Endothelial cell of umbilical vein (primary cell): ENCODE measurements at places on chromosomes 16 and 17. TPM values are rescaled to one million over a fixed set of nuclear protein-coding genes. Genes with fewer than 3 reads are reported as not detected.

GRCh38 chr17:50396261-50397110, 837 bp downstream of the LRRC59 start:
- DNase-seq: peak; percentile 54

DNA sequence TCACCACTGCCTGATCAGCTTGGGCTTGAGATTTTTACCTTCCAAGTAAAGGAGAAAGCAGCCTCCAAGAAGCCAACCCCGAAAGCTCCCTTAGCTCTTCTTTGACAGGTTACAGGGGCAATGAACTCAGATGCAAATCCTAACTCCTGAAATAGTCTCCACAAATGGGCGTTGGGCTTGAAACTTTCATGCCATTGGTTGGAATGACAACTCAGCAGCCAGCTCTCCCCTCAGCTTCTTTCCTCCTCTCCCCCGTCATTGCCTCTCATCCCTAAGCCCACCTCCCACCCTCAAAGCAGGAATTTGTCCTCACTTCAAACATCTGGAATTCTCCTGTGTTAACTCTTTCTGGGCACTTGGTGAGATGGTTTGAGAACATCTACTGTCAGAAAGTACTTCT, at the start of gene TAT:
TSS of gene TAT (minus strand) at position 122 of the 400 bp plus-strand sequence. CDS start 677 bp downstream, outside the sequence.
- DNase-seq: no peak

TMEM238L gene
- total RNA-seq: not detected in 2 replicates

DNA sequence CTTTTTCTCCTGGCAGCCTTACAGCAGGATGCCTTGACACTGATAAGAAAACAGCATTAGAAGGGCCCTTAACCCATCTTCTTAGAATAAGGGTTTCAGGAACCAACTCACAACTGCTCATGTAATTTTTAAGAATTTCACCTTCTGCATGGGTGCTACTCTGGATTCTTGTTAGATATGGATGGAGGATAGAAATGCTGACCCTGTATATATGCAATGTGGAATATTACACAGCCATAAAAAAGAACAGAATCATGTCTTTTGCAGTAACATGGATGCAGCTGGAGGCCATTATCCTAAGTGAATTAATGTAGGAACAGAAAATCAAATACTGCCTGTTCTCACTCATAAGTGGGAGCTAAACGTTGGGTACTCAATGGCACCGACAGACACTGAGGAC, 423.5 kb downstream of the CA10 start:
- DNase-seq: no peak

DNA sequence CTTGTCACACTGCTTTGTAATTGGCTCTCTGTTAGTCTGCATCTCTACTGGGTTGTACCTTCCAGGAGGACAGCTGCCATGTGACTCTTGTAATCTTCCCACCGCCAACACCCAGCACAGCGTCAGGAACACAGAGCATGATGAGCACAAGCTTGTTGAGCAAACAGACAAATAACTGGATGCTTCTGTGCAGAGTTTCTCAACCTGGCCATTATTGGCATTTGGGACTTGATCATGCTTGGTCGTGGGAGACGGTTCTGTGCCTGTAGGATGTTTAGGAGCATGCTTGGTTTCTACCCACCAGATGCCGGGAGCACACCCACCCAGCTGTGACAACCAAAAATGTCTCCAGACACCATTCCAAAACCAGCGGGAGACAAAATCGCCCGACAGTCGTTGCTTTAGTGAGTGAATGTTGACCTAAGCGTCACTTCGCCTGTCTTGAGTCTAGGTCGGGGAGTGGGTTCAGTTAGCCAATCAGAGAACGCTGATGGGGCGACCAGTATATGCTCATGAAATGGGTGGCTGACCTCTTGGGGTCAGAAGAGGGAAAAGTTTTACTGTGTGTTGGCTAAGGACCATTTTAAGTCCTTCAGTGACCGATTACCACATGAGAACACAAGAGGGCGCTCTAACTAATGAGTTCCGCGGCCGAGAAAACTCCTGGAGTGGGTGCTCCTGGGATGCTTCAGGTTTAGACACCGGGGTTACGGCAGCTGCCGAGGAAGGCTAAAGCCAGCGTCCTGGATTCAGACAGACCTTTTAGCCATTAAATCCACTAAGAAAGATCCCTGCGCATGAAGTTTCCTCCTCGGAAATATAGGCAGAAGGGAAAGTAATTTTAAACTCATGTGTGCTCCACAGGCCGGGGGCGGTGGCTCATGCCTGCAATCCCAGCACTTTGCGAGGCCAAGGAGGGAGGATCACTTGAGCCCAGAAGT, 57.8 kb upstream of the TEX2 start:
- DNase-seq: peak; percentile 85

CHMP1A gene
- total RNA-seq: 83.9 and 86.3 TPM in 2 replicates

DNA sequence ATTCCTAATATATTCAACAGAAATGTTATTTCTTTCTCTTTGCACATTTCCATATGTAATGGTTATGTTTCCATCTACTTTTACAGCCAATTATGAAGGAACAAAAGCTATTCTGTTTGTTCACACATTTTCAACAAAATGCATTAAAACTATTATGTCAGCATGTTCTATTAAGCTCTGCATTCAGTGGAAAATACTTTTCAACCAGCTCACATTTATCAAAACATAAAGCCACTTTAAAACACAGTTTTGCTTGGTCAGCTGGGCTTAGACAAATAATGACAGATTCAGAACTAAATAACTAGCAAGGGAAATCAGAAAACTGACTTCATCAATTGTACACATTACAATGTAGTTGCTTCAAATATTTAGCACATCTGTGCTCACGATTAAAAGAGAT, 6.9 kb downstream of the SALL1 start:
- no peak for DNase-seq

DNA sequence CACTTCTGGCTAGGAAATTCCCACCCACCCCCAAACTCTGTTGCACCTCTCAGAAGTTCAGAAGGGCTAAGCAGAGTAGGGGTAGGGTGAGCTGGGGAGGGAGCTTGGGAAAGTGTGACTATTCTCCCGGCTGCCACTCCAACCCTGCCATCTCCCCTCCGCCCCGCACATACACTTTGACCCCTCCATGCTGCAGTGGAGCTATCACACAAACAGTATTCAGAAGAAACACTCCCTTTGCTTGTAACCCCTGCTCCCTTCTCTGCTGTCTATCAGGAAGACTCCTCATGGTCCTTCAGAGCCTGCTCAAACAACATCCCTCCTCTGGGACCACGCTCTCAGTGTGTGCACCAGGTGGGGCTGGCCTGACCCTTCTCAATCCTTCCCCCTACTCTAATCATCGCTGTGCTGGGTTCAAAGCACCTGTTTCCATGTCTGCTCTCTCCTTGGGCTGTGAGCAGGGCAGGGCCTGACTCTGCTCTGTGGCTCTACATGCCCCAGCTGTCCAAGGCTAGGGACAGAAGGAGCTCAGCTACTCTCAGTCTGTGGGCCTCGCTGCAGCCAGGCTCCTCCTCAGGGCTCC, 8.6 kb downstream of the SLC13A5 start:
- DNase-seq: no peak

DNA sequence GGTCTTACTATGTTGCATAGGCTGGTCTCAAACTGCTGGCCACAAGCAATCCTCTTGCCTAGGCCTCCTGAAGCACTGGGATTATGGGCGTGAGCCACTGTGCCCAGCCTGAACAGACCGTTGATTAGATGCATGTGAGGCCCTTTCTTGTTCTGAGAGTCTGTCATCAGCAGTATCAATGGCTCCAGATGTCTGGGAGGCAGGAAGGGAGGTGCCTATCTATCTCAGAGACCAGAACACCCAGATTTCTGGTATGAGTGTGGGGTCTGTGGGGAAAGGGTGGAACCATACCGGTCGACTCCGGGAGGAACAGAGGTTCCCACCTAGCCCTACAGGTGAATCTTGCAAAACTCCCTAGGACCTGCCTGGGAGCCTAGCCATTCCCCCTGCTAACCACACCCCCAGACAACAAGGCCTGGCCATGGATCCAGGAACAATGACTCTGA, 71.7 kb downstream of the PRKCB start:
- DNase-seq: no peak

DNA sequence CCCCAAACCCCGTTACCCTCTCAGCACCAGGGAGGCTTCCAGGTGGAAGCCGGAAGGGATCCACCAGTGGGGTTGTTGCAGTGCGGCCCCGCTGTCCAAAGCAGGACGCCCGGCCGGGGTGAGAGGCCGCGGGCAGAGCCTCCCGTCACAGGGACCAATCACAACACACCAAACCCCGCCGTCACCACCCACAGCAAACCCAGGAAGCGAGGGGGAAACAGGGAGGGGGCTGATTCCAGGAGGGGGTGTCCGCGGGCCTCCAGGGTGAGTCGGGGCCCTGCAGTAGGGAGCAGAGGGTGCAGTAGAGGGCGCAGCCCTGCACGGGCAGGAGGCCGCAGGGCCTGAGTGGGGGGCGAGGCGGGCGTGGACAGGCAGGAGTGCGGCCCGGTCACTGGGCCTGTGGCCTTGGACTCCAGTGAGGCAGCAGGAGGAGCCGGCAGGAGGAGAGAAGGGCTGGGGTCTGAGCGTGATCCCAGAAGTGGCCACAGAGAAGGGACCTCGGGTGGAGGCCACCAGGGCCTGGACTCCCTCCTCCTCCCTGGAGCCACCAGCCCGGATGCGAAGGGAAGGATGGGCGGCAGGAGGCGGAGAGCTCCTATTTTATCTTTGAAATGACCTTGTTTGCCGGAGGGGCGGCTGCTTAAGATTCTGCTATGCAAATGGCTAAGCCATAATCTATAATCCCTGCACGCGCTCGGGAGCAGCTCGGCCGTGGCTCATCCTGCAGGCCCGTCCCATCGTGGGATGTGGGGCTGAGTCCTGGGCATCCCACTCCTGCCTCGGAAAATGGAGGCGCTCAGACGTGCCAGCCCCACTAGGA, 41.5 kb downstream of the ZFPM1 start:
- no peak for DNase-seq

GRCh38 chr17:1724869-1725641, 551 bp downstream of the WDR81 start:
- DNase-seq: no peak

CBLN1 gene
- total RNA-seq: not detected in 2 replicates

DNA sequence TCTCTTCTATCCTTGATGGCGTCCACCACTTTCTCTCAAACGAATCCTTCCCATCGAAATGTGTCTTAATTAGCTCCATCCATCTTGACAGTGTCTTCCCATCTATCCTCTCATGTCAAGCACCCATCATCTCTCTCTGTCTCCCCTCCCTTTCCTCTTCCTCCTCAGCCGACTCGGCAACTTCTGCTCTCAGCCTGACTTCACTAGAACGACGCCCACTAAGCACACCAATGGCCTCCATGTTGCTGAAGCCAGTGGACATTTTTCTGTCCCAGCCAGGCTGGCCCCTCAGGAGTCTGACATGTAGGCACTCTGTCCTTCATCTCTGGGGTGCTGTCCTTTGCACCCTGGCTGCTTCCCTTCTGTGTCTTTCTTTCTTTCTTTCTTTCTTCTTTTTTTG, 2.5 kb upstream of the SPATA20 start:
- no peak for DNase-seq

MCRIP1 gene
- 121 and 129 TPM in 2 replicates for total RNA-seq

- no peak for DNase-seq
Measured at GRCh38 chr16:57283214-57283958, 1.1 kb downstream of the PLLP start.

DNA sequence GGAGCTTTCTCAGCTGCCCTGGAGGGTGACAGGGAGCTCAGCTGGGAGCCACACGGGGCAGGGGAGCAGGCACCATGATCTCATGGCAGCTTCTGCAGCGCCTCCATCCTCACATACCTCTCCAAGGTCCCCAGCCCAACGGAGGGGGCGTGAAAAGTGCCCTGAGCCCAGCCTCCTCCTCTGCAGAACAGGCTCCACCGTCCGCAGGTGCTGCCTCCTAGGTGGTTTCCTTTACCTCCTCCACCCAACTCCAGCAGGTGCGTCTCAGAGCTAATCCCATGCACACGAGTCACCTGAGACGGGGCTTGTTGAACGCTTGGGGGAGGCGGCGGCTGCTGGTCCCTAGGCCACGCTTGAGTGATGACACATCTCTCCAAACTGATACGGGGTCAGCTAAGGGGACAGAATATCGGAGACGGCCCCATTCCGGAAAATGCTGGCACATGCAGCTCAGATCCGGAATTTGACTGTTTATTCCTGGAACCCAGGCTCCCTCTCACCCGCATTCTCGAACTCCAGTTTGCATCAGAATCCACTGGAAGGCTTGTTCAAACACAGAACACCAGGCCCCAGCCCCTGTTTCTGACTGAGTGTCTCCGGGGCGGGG, 387 bp upstream of the SLC38A8 start:
- no peak for DNase-seq

DNA sequence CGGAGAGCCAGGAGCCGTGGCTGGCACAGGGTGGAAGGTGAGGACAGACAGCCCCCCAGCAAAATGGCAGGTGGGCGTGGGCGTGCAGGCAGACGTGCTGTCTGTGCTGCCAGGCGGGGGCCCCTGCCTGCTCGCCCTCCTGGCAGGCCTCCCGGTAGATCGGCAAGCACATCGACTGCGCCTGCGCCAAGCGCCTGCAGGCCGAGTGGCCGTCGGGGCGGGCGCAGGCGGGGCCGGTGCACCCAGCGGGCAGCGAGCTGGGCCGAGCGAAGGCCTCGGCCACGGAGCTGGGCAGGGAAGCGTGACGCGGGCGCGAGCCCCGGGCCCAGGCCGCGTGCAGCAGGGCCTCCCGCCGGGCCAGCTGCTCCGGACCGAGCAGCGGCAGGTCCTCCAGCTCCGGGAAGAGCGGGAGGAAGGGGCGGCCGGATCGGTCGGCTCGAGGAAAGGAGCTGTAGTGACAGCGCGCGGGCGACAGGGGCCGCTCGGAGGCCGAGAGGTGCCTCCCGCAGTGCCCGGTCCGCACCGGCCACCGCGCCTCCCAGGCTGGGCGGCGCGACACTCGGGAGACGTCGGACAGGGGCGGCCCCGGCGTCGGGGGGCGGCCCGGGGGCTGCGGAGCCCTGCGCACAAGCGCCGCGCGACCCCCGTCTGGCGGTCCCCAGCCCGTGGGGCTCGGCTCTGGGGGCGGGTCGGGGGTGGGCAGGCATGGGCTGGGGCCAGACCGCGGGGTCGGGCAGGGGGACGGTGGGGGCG, 16.9 kb downstream of the GRIN2C start:
- peak; percentile 82 for DNase-seq

CA7 gene
- not detected in 2 replicates for total RNA-seq

- peak; percentile 72 for DNase-seq
Measured at GRCh38 chr16:69566240-69566980, 644 bp downstream of the NFAT5 start.

ALOX15 gene
- not detected in 2 replicates for total RNA-seq

DNA sequence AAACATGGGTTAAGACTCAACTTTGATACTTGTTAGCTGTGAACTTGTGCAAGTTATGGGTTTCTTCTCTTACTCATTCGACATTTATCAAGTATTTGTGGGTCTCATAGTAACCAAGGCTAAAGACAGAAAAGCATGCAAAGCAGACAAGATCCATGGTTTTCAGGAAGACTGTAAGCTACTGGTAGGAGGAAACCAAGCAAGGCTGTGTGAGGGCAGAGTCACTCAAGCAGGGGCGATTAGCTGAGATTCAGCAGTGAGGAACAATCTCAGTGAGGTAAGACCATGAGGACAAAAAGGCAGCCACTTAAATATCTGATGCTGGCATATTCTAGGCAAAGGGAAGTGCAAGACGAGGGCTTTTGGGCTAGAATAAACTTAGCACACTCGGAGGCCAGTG, 29.5 kb downstream of the MBTD1 start:
- DNase-seq: no peak
